Activated T-helper 17 cell treated with anti-CD3 and anti-CD28 coated beads, Interleukin-2, amount 50 U/mL, for 72 hours (primary cell): ENCODE measurements at places on chromosomes 6 and 20.

GRCh38 chr6:149754548-149754947 is 5.0 kb downstream of the PCMT1 start:
- no peak overlapping the region for H3K27ac ChIP-seq
- ATAC-seq: no peak
- peaks cover 11% of the 10 kb centered on the region for H3K4me1 ChIP-seq
- H3K36me3 ChIP-seq: peaks cover 17% of the 10 kb centered on the region
- H3K27me3 ChIP-seq: no peaks in the 10 kb centered on the region
- H3K4me3 ChIP-seq: no peak overlapping the region

- peak overlapping the region; percentile 99 for H3K4me3 ChIP-seq
- peak; percentile 31 for ATAC-seq
- no peaks in the 10 kb centered on the region for H3K27me3 ChIP-seq
Observed at GRCh38 chr6:31541059-31541657, 645 bp downstream of the DDX39B start.

GRCh38 chr6:24930431-24930871 is 5.3 kb downstream of the RIPOR2 start:
- H3K27me3 ChIP-seq: no peaks in the 10 kb centered on the region
- ATAC-seq: no peak
- peak overlapping the region; percentile 93 for H3K4me3 ChIP-seq
- H3K36me3 ChIP-seq: peaks cover 50% of the 10 kb centered on the region
- peaks cover 44% of the 10 kb centered on the region for H3K4me1 ChIP-seq
- H3K27ac ChIP-seq: peak overlapping the region; percentile 92

DNA sequence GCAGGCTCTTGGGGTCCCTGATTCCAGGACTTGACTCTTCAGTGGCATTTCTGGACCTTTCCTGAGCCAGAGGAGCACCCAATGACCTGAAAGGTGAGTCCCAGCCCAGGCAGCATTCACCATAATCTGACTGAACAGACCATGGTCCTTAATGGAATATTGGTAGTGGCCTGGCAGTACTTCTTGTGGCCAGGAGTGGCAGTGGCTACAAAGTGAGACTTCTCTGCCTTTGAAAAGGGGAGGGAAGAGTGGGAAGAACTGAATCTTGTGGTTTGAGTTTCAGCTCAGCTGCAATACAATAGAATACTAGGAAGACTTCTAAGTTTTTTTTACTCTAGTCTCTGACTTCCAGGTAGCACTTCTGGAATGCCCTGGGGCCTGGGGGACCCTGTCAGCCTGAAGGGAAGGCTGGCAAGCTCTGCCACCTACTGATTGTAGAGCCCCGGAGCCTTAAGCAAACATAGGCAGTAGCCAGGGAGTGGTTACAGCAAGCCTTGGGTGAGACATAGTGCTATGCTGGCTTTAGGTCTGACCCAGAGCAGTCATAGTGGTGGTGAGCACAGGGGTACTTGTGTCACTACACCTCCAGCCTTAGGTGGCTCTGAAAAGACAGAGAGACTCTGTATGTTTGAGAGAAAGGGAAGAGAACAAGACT is 674.2 kb upstream of the MANEA start:
- H3K4me1 ChIP-seq: no peaks in the 10 kb centered on the region
- ATAC-seq: no peak
- H3K27me3 ChIP-seq: no peaks in the 10 kb centered on the region
- H3K4me3 ChIP-seq: no peak overlapping the region
- no peaks in the 10 kb centered on the region for H3K36me3 ChIP-seq
- H3K27ac ChIP-seq: no peak overlapping the region

DNA sequence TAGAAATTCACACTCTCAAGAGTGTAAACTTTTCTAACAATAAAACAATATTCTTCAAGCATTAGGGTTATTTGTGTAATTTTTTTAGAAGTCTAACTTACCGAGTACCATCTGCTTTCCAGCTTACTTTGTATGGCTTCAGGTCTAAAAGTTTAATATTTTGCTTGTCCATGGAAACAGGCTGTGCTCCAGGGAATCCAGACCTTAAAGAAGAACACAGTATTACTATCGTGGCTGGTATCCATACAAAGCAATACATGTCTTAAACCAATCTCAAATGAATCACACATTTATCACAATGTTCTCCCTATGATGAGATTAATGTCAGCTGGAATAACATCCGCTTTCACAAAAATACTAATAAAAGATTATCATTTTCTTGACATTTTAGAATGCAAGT is 73.0 kb downstream of the RNGTT start:
- peaks cover 59% of the 10 kb centered on the region for H3K36me3 ChIP-seq
- no peak overlapping the region for H3K4me3 ChIP-seq
- no peak overlapping the region for H3K27ac ChIP-seq
- H3K4me1 ChIP-seq: no peaks in the 10 kb centered on the region
- H3K27me3 ChIP-seq: no peaks in the 10 kb centered on the region

GRCh38 chr6:9205645-9206044 is 770.3 kb upstream of the SLC35B3 start:
- no peak overlapping the region for H3K27ac ChIP-seq
- ATAC-seq: no peak
- no peaks in the 10 kb centered on the region for H3K27me3 ChIP-seq
- no peaks in the 10 kb centered on the region for H3K36me3 ChIP-seq
- no peaks in the 10 kb centered on the region for H3K4me1 ChIP-seq

DNA sequence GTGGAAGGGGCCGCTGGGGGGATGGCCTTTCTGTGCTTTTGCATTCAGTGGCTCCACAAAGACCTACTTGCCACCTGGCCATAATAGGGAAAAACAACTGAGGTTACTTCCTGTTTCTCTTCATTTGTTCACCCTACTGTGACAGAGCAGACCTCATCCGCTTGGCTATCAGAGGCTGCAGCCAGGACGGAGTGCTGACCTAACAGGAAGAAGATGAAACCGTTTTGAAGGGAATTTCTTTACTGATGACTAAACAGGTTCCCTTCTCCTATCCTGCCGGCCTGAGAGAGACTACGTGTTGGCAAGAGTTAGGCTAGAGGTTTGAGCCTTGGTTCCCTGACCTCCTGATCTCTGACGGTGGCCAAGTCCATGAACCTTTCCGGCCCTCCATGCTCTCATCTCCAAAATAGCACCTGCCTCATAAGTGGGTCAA is 21.3 kb downstream of the PRR18 start:
- no peak overlapping the region for H3K4me3 ChIP-seq
- peak; percentile 37 for ATAC-seq
- no peak overlapping the region for H3K27ac ChIP-seq
- H3K36me3 ChIP-seq: no peaks in the 10 kb centered on the region

DNA sequence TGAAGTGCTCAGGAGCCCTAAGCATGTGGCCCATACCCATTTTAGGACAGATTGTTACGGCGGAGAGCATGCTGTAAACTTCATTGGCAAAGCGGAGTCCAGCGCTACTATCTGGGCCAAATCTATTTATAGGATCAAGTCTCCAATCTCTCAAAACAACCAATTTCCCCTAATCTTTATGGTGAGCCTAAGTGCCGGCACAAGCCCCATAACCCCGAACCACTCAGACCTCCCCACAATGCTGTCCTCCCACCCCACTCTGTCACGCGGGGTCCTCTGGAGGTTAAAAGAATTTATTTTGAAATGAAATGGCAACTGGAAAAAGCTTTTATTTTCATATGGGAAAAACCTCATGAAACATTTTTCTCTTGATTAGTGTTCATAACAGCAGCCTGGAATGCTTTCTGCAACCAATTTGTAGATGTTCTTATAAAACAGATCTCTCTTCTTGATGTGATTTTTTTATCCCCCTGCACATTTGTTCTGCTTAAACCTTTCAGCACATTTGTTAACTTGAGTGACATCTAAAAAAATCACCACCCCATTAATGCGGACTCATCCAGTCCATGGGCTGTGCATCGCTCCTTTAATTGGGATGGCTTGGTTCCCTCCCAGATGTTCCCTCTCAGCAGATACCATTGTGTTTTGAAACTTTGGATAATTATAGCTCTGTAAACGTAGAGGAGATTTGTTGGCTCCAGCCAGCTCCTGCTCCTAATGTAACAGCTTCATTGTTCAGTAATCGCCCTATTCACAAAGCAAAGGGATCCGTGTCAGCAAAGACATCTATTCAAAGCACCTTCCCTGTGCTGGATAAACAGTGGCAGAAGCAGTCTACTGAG is 323.6 kb downstream of the CD83 start:
- H3K27me3 ChIP-seq: no peaks in the 10 kb centered on the region
- no peak for ATAC-seq
- H3K36me3 ChIP-seq: no peaks in the 10 kb centered on the region
- H3K4me3 ChIP-seq: no peak overlapping the region

- H3K27me3 ChIP-seq: peaks cover 3% of the 10 kb centered on the region
- no peak overlapping the region for H3K27ac ChIP-seq
- H3K36me3 ChIP-seq: no peaks in the 10 kb centered on the region
- no peak for ATAC-seq
- H3K4me3 ChIP-seq: no peak overlapping the region
Observed at GRCh38 chr6:99026135-99026534, 78.4 kb upstream of the FBXL4 start.

DNA sequence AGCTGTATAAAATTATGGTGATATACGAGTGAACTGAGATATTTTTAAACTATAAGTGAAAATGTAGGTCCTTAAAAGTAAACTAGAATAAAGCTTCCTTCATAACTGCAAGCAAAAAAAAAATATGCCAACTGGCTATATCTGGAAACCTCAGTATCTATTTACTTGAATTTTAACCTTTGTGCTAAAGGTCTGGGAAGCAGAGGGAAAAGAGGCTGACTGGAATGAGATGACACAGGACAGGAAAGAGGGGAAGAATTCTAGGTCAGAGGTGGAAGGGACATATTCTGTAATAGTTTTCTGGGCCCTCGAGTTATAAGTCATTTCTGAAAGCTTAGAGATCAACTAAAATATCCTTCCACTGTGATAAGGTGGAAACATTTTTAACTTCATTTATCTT is 46.8 kb downstream of the AIG1 start:
- H3K27ac ChIP-seq: no peak overlapping the region
- no peak for ATAC-seq
- H3K4me3 ChIP-seq: no peak overlapping the region
- no peaks in the 10 kb centered on the region for H3K36me3 ChIP-seq

GRCh38 chr20:23668477-23668951 is 20.3 kb downstream of the CST4 start:
- peak; percentile 56 for ATAC-seq
- H3K4me1 ChIP-seq: no peaks in the 10 kb centered on the region
- no peaks in the 10 kb centered on the region for H3K27me3 ChIP-seq
- no peak overlapping the region for H3K4me3 ChIP-seq
- no peak overlapping the region for H3K27ac ChIP-seq
- no peaks in the 10 kb centered on the region for H3K36me3 ChIP-seq

GRCh38 chr20:33563788-33564187 is 73.9 kb downstream of the CBFA2T2 start:
- no peak overlapping the region for H3K4me3 ChIP-seq
- ATAC-seq: no peak
- peaks cover 11% of the 10 kb centered on the region for H3K4me1 ChIP-seq

DNA sequence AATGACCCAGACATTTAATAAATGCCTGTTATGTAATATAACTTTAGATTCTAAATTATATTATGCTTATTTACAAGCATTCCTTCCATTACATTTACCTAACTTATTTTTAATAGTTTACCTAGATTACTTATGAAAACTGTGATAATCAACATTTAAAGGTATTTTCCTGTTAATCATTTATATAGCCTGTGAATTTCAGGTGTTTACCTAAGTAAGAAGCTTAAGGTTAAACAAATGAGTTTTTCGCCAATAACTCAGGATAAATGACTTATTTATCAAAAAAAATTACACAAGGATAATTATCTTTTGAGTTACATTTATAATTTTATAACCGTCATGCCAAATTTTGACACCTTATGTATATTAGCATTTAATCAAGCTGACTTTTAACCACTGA is 35.5 kb downstream of the UBD start:
- ATAC-seq: no peak
- no peaks in the 10 kb centered on the region for H3K36me3 ChIP-seq
- H3K27me3 ChIP-seq: peaks cover 14% of the 10 kb centered on the region

DNA sequence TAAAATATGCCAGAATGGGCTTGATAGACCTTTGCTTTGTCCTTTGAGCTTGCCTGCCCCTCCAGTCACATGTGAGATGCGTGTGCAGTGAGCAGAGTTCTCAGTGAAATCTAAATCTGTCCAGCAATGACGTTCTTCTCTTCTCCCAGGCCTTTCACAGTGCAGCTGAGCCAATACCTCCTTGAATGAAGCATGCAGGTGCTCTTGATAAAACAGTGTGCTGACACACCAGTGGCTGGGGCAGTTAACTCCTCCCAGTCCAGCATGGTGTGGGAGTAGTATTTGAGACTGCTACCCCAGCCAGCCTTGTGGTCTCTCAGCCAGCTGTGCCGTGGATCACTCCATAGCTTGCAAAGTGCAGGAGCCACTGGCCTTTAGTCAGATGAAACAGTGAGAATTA is 240.5 kb downstream of the FARS2 start:
- no peaks in the 10 kb centered on the region for H3K27me3 ChIP-seq
- no peak overlapping the region for H3K4me3 ChIP-seq
- no peak for ATAC-seq
- H3K36me3 ChIP-seq: no peaks in the 10 kb centered on the region
- H3K4me1 ChIP-seq: peaks cover 27% of the 10 kb centered on the region

DNA sequence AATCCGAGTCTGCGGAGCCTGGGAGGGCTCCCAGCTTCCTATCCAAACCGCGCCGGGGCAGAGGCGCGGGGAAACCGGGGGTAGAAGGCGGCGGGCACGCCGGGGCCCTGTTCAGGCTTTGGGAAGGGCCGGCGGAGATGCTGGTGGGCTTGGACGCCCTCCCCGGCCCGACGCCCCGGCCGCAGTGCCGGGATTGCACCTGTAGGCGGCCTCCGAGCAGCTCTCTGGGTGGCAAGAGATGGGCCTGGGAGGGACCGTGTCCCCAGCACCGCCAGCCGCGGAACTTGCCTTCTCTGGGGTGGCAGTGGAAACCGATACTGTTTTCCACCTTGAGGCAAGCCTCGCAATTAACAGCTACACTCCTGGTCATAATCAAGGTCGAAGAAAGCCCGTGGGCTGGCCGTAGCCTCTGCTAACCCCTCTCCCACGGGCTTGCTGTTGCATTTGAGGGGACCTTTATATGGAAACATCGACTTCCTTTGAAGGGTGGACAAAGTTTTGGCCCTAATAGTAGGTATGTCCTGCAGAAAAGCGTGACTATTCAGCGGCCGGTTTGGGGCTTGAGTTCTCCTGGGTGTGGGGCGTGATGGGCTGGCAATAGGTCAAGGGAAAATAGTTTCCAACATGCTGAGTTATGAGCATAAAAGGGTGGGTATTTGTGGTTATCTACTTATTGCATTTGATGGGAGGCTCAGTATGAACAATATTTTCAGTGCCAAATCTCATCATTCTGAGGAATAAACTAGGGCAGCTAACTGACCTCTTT is 1.1 kb upstream of the JAG1 start:
- H3K4me1 ChIP-seq: peaks cover 5% of the 10 kb centered on the region
- H3K27ac ChIP-seq: no peak overlapping the region
- peak; percentile 37 for ATAC-seq
- H3K36me3 ChIP-seq: peaks cover 5% of the 10 kb centered on the region

DNA sequence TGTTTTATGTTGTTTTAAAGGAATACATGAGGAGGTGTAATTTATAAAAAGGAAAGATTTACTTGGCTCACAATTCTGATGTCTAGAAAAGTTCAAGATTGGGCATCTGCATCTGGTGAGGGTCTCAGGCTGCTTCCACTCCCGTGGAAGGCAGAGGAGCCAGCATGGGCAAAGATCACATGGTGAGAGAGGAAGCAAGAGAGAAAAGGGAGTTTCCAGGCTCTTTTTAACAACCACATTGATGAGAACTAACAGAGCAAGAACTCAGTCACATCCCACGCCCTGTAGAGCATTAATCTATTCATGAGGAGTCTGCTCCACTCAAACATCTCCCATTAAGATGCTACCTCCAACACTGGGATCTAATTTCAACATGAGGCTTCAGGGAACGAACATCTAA is 1666.3 kb downstream of the HACE1 start:
- no peak overlapping the region for H3K4me3 ChIP-seq
- H3K36me3 ChIP-seq: no peaks in the 10 kb centered on the region
- H3K27ac ChIP-seq: no peak overlapping the region
- H3K4me1 ChIP-seq: no peaks in the 10 kb centered on the region
- ATAC-seq: no peak
